ENCODE measurements at places on chromosomes 12 and 14.

DNA sequence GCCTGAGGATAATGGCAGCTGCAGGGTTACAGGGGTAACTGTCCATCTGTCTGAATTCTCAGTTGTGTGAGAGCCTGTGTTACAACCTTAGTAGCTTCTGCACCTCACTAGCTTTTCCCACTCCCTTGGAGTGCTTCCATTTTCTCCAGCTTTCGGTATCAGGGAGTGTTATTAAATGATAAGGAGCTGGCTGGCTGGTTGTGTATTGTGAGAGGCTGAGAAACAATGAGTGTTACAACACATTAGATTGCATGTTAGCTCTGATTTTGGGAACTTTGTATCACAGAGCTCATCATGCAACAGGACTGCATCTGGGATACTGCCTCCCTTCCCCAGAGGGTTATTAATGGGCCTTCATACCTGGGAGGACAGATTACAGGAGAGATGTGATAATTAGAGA, 723.7 kb downstream of the DIO2 start:
- no peak for DNase-seq

- peak; percentile 78 for DNase-seq
These were observed 309.3 kb downstream of the ITPR2 start for GRCh38 chr12:26523708-26524150.

DNA sequence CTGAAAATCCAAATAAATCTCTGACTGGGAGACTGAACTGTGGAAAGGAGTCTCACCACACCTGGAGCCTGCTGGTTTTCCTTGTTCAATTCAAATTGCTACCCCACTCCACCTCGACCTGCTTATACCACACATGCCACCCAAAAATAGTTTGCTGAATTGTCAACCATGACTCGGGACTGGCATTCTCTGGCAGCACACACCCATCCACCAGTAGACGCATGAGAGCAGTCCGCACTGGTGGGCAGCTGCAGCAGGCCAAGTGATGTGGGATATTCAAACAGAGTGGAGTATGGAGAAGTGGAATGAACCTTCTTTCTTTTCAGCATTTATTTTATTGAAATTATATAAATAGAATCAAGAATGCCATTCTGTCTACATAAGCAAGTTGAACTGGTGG, 38.7 kb upstream of the SYCP3 start:
- DNase-seq = no peak

- no peak for DNase-seq
These were observed 15.5 kb downstream of the RIC8B start for GRCh38 chr12:106790020-106790419.

DNA sequence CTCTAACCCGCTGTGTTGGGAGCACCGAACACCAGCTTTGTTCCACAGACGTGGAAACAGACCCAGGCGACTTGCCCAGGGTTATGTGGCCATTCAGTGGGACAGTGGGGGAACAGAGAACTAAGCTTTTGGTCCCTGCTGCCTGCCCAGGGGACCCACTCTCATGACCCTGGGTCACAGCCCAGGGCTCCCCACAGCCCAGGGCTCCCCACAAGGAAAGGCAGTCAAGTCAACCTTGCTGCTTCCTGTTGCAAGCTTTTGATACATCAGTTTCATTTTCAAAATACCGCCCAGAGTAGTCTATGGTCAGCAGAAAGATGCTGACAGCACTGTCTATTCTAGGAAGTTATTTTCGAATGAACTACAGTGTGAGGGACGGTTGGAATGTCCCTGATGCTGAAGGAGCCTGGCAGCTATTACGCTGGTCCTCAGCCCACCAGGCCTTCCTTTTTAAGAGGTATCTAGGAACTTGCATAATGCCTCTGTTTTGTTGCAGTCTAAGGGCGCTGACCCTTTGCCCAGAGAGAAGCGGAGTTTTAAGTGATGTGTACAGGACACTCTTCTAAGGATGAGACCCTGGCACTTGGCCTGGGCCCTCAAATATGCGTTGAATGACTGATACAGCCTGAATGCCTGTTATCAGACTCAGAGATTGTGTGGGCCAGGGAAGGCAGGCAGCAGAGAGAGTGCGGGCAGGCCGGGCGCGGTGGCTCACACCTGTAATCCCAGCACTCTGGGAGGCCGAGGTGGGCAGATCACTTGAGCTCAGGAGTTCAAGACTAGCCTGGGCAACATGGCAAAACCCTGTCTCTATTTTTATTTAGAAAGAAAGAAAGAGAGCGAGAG, 12.6 kb upstream of the TTC7B start:
- DNase-seq = no peak
